ENCODE measurements at places on chromosomes 5 and 9.
A peak's percentile ranks its signal among the peaks of the same experiment; 100 is the strongest.

DNA sequence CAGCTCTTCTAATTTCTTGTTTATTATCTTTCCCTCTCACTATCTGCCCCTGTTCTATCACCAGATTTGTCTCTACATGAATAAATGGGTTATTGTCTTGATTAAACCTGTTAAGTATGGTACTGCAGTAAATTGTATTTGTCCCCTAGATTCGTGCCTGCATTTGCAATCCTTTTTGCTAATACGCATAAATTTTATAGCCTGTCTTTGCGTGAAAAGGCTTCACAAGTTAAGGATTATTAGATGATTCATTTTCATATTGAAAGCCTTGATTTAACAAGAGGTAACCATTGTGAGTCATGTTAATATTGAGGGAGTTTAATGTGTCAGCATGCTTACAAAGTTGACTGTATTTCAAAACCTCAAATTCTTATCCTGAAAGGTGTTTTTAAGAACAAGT lies 204.6 kb downstream of the PCSK1 start:
- no peak for DNase-seq

- no peak for DNase-seq
Measured at GRCh38 chr5:34977934-34978613, 48.7 kb downstream of the DNAJC21 start.

- DNase-seq, result no peak
Measured at GRCh38 chr9:87223392-87224246, 274.0 kb upstream of the DAPK1 start.

DNA sequence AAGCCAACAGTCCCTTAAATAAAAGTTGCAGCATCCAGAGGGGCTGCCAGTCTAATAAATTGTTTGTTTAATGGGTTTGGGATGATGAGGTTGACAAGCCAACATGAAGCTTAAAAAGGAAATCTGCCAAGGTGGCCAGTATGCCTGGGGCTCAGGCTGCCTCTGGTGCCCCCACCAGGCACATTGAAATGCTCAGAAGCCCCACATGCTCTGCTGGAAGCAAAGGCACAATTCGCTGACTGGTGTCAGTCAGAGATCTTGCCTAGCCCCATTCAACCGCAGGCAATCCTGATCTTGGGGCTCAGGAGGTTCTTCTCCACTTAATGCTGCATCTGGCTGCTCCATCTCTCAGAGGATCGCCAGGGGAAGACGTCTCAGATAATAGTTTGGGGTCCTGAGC lies 44.2 kb upstream of the TCERG1 start:
- no peak for DNase-seq

- DNase-seq, result no peak
Measured at GRCh38 chr5:151095341-151096000, 14.6 kb upstream of the TNIP1 start.

DNA sequence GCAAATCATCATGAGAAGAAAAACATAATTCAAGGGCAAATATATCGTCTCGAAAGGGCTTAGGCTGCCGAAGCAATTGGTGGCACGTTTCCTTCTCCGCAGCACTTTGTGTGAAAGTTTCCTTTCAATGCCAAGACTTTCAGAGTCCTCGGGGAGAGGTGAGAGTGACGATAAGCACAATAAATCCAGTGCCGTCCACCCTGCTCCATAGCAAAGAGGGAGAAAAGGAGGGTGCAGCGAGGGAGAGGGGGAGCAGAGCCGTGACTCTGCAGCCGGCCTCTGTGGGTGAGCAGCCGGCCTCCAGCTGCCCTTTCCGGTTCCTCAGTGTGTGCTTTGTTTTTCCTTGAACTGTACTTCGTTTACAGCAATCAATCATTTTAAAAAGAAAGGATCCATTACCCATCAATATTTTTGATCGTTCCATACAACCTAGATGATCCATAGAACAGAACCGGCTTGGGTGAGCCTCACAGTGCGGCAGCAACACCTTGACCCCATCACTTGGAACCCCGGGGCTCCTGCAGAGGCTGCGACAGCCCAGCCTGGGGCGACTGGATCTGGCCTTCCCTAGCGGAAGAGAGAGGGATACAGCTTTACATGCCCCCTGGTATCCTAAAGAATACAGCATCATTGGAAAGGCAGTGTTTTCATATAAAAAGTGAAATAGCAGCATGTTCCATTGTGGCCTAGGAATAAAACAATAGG lies 247.0 kb upstream of the IRX4 start:
- DNase-seq, result no peak

GRCh38 chr5:90650767-90651166 lies 92.2 kb downstream of the ADGRV1 start:
- DNase-seq, result no peak

- peak; percentile 61 for DNase-seq
Measured at GRCh38 chr9:69671879-69672595, at the start of gene APBA1. Gene APBA1, minus strand, starts transcription at chr9:69672371.

- DNase-seq, result no peak
Measured at GRCh38 chr5:10934783-10935355, 173.8 kb upstream of the DAP start.

GRCh38 chr5:154333016-154333415 lies 112.8 kb upstream of the SAP30L start:
- no peak for DNase-seq
